ENCODE measurements at places on chromosomes 11 and 22.
A peak's percentile ranks its signal among the peaks of the same experiment; 100 is the strongest.

DNA sequence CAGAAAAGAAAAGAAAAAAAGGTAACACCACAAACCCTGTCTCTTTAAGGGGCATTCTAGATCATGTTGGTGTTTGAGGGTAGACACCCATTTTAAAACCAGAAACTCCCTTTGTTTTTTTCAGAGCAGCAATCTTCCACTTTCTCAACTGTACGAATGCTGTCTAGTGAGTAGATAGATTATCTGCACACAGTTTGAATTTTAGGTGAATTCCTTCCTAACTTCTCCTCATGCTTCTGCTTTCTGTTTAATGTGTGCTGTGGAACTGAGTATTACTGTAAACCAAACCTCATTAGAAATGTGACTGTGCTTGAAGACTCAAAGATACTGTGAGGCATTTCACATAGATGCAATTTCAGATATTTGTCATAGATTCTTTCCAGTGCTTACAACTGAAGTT is 102.4 kb downstream of the PRMT3 start:
- no peak for DNase-seq

DNA sequence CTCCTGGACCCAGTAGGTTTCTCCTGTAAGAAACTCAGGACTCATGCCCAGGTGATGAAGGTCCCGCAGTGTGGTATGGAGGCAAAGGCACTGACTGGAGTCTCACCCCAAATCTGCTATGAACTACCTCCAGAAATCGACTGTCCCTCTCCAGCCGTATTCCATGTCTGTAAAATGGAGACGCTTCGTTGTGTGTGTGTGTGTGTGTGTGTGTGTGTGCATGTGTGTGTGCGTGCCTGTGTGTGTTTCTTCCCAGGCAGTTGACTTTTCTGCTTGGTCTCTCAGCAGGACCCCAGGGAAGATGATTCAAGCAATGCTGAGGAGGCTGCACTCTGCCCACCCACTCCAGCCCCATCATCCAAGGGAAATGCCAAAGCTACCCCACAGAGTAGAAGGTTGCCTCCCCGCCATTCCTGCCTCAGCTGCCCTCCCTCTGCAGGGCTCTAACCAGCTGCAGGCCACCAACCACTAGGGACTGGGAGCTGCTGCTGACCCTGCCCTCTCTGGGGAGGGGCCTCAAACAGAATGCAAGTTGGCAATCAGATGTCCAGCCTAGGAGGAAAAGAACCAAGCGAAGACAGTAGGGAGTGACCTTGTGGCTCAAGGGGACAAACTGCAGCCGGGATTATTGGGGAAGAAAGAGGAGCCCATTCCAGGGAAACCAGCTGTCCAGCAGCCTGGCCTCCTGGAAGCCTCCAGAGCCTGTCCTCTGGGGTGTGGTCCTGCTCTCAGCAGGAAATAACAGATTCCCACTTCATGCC is 56.2 kb downstream of the SLC22A12 start:
- no peak for DNase-seq

GRCh38 chr11:6319704-6320410 is 444 bp downstream of the CAVIN3 start:
- DNase-seq = peak; percentile 32

- no peak for DNase-seq
These were observed 8.2 kb downstream of the ARRB1 start for GRCh38 chr11:75342966-75343870.

GRCh38 chr11:11426226-11426952 is 73.3 kb upstream of the CSNK2A3 start:
- no peak for DNase-seq

- DNase-seq = no peak
These were observed 1.5 kb upstream of the SLC6A5 start for GRCh38 chr11:20597680-20598484.

DNA sequence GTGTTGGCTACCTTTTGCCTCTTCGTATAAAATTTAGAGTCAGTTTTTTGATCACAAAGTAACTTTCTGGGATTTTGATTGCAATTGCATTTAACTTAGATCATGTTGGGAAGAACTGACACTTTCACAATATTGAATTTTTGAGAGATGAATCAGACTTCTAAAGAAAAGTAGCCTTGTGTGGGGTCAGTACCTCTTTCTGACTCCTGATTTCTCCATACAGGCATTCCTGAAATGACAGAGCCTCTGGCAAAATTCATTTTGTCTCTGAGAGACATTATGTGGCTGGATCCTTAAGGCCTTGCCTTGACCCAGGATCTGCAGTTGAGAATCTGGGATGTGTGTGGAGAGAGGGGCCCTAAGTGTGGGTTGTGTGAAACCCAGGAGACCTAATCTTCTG is 37.8 kb downstream of the PPFIBP2 start:
- DNase-seq = no peak

DNA sequence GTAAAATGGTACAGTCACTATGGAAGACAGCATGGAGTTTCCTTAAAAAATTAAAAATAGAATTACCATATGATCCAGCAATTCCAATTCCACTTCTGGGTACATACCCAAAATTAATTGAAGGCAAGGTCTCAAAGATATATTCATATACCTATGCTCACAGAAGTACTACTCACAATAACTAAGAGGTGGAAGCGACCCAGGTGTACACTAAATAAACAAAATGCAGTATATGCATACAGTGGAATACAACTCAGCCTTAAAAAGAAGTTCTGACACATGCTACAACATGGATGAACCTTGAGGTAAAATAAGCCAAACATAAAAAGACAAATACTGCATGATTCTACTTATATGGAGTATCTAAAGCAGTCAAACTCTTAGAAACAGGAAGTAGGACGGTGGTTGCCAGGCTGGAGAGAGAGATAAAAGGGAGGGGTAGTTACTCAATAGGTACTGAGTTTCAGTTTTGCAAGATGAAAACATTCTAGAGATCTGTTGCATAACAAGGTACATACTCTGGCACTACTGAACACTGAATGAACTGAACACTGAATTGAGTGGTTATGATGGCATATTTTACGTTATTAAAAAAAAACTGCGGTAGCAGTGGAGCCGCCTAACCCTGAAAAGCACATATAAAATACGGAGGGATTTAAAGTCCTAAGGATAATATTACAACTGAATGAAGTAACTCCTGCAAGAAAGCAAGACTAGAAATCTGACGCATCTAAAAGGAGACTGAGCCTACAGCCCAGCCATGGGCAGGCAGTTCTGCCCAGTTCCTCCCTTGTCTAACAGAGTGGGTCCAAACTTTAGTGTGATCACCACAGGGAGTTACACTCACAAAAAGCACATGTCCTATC is 12.8 kb downstream of the DGCR2 start:
- peak; percentile 57 for DNase-seq

DNA sequence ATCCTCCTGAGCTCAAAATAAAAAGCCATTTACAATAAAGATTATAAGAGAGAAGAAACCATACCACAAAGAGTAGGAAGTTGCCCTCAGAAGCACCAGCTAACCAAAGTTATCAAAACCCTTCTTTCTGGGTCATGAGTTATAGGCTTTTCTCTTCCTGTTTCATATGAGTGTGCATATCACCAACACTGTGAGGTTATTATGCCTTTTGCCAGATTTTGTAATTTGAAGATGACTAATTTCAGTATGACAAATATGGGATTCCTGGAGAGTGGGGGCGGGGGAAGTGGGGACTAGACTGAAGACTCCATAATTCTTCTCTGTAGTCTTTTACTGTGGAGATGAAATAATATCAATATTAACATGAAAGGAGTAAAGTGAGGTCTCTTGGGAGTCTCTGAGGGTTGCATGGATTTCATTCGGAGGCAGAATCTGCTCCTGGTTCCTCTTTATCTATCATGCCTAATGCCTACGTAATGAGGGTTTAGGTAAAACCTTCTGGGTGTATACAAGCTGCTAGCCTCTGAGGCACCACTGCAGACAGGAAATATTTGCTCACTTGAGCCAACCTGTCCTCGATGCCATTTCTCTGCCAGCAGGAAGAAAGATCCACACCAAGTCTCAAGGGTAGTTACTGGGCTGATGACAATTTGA is 2.1 kb downstream of the LPXN start:
- peak; percentile 82 for DNase-seq

DNA sequence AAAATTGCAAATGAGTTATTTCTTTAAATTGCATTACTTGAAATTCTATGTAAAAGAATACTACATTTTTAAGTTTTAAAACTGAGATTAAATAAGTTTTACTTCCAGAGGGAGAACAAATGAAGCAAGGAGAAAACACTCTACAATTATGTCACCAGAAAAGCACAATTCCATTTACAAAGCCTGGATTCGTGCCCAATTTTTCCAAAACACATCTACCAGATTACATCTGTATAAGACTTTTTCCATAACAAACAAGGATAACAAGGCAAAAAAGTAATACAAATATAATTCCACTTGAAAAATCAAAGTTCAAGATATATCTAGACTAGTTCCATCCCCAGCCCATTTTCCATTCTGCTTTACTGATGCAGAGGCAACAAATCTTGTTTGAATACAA is 40.5 kb downstream of the MTMR2 start:
- no peak for DNase-seq

DNA sequence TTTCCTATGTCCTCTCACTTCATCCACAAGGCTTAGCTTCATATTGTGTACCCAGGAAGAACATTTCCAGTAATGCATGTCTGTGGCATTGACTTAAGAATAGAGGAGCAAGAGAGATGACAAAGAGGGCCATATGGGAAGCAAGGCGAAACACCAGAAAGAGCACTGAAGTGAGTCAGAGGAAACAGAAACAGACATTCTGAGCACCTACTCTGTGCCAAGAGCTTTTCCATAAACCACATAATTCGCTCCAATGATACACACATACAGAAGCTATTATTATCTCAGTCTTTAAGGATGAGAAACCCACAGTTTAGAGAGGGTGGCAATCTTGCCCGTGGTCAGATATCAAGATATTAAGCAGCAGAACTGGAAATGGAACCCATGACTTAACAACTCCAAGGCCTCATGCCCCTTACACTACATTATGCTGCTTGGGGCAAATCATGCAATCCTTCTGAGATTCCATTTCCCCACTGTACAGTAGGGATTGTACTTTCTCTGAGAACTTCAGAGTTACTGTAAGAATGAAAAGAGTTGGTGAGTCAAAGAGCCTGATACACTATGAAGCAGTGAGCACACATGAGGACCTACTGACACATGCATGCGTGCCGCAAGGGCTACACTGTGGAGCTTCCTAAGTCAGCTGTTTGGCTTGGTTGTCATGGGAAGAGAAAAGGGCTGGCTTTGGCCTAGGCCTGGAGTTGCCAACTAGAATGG is 126.6 kb downstream of the KCNC1 start:
- DNase-seq = no peak

- no peak for DNase-seq
These were observed 29.1 kb downstream of the GNAZ start for GRCh38 chr22:23099531-23099804.

- DNase-seq = no peak
These were observed 538.1 kb downstream of the SOX6 start for GRCh38 chr11:15818132-15818842.

DNA sequence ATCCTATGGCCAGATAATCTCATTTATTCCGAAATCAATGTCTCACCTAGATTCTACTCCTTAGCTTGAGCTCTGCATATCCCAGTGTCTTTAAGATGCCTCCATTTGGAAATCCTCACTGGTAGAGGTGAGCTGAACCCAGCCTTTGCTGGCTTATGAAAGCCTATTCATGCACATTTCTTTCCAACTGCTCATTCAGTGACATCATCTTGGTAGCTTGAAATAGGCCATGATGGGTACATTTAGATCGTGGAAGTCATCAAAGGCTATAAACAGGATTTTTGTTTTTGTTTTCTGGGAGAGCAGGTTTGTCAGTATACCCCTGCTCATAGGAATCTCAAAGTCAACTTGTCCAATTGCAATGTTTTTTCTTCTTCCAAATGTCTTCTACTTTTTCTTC is 6.0 kb downstream of the NXPE1 start:
- DNase-seq = no peak

DNA sequence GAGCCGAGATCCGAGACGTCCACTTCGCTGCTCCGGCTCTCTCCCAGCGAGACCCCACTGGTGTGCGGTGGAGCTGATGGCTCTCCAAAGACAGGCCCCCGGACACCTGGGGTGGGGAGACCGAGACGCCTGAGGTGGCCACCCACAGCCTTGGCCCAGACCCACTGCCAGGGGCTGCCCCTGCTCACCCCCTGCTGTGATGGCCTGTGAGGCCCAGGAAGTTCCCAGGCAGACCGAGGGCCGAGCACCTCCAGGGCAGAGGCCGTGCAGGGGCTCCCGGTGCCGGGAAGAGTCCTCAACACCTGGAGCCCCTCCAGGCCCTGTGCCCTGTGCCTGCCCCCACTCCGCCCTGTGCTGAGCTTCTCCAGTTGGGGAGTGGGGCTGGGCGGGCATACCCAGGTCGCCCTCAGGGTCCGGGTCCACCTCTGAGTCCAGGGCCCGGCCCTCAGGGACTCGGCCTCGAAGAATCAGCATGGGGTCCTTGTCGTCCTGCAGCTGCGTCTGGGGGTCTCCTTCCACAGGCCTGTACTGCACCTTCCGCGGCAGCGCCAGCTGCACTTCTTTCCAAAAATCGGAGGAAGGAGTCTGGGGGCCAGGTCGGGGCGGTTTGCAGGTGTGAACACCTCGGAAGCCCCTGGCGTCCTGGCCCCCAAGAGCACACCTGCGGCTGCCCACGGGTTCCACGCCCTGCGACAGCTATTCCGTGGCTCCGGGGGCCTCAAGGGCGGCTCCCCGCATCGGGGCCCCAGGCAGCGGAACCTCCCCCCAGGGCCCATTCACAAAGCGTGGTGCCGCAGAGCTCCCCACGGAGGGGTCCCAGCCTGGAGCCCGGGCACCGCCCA is 8.6 kb downstream of the SIGIRR start:
- no peak for DNase-seq

DNA sequence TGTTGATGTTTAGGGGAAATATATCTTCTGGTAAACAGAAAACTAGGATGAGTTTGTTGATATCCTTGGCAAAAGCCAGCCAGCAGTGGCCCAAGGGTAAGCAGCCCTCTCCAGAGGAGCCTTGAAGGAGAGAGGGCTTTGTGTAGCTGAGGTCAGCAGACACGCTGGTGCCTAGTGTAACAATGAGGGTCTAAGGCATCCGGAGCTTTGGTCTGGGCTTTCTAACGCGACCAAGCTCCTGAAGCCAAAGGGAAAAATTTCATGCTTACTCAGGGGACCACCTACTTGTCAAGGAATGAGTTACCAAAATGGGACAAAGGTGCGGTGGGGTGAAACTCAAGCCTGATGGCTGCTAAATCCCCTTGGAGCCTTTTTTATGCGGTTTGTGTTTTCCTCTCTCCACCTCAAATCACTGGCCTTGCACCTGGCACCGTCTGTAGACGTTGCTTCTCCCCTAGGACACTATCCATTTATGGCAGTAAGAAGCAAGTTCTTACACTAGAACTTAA is 134.9 kb downstream of the DBX1 start:
- no peak for DNase-seq

DNA sequence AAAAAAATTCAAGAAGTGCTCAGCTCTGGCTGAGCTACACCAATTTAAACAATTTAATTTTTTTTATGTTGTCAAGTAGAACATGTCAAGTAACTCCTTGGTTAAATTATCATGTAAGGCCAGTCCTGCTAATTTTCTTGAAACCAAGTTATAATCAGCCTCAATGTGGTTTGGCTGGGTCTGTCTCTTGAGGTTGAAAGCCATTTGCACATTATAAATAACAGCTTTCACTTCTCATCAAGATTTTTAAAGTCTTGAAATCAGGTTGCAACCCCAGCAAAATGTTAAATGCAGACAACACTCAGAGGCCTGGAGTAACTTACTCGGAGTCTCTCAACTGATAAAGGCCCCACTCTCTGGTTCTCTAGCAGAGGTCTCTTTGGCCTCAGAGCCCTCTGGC is 324.4 kb downstream of the BRD1 start:
- DNase-seq = no peak

GRCh38 chr22:42385696-42386095 is 46.5 kb downstream of the NFAM1 start:
- no peak for DNase-seq

- DNase-seq = peak; percentile 17
These were observed 32.3 kb downstream of the ACO2 start for GRCh38 chr22:41501209-41501608.
